GDM1 (cell line): ENCODE measurements at places on chromosomes 4 and X.

GRCh38 chr4:113409181-113409580 lies 352.4 kb downstream of the CAMK2D start:
- DNase-seq, result no peak

GRCh38 chr4:159435561-159436023 lies 332.7 kb downstream of the RAPGEF2 start:
- no peak for DNase-seq

- DNase-seq, result no peak
These were observed 1535.3 kb upstream of the PCDH10 start for GRCh38 chr4:131613824-131614216.

- no peak for DNase-seq
These were observed 115.3 kb upstream of the BCOR start for GRCh38 chrX:40213092-40213491.

- DNase-seq, result no peak
These were observed 3.9 kb downstream of the KLHL8 start for GRCh38 chr4:87216469-87216868.

DNA sequence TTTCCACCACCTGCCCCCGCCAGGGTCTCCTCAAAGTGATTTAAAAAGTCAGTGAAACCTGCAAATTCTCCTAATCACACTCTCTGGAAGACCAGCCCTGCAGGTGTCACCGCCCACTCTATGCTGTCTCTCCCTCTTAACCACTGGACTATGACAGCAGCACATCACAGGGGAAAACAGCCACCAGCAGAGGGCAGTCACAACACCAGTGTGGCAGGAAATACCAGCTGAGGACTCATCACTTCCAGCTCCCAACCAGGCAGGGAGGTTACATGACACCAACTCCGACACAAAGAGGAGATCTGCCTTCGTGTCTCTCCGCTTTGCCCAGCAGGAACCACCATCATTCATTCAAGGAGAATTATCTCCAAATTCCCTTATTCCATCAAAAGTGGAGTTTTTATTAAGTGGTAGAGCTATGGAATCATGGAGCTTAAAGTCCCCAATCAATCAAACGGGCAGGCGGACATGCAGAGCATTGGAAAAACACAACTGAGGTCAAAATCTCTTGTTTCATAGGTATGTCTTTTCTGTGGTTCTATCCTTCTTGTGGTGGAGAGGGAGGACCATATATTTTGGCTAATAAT lies 91.3 kb downstream of the NSUN7 start:
- DNase-seq, result peak; percentile 41

GRCh38 chr4:98482847-98483806 lies 175.3 kb downstream of the TSPAN5 start:
- no peak for DNase-seq

GRCh38 chr4:86554646-86555045 lies 39.5 kb upstream of the PTPN13 start:
- DNase-seq, result peak; percentile 2

- DNase-seq, result peak; percentile 3
These were observed 1865.3 kb upstream of the AGA start for GRCh38 chr4:179307297-179308136.

DNA sequence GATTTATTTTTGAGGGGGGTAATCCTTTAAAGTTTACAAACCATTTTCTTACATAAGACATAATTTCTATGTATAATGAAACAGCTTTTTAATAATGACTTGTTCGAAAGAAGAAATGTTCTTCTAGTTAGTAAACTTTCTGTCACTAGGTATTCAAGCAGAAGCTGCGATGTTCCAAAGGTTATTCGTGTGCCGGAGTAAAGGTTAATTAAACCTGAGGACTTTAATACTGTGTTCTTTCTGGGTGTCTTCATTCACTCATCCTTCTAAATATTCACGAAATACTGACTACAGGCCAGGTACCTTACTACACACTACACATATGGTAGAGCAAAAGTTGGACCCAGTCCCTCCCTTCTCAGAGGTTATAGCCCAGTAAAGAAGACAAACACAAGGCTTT lies 96.7 kb downstream of the NR3C2 start:
- no peak for DNase-seq

GRCh38 chr4:177001271-177002175 lies 208.8 kb upstream of the VEGFC start:
- DNase-seq, result no peak

GRCh38 chrX:19846995-19847790 lies 40.2 kb downstream of the SH3KBP1 start:
- no peak for DNase-seq

DNA sequence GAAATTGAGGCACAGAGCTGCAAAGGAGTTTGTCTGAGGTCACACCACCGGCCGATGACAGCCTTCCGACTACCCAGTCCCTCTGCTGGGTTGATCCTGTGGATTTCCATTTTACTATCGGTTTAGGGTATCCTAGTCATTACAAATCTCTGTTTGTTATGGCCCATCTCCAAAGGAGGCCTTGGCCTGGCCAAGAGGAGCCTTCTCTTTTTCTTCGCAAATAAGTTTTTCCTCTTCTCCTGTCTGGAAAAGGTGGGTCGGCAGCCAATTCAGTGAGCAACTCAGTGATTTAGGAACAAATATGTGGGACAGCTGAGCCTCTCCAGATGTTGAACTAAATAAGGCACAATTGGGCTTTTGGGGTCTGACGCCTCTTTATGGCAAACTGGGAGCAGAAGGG lies 169.2 kb upstream of the RBPJ start:
- DNase-seq, result no peak

DNA sequence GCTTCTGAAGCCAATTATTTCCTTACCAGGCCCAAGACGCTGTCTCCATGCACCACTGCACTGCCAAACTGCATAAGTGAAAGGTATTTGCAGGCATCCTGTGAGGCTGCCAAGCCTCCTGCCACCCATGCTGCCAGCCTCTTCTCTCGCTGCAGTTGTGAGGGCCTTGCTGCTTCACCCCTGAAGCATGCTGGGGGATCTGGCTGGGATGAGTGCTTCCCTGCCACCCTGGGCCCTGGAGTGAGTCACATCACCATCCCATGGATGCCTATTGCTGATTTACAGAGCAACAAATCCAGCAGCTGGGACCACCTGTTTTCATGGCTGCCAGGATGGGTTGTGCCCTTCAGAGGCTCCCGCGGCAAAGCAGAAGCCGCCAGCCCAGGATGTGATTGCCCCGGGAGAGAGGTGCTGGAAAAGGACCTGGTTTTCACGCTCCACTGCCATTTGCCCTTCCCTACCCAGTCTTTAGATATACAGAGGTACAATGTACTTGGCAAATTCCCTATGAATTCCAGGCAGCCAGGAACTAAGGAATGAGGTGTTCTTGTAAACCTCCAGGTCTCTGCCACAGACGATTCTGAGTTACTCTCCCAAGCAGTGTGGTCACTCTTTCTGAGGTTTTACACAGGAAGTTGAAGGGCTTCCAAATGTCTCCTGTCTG lies 41.5 kb upstream of the PTCHD1 start:
- DNase-seq, result no peak

DNA sequence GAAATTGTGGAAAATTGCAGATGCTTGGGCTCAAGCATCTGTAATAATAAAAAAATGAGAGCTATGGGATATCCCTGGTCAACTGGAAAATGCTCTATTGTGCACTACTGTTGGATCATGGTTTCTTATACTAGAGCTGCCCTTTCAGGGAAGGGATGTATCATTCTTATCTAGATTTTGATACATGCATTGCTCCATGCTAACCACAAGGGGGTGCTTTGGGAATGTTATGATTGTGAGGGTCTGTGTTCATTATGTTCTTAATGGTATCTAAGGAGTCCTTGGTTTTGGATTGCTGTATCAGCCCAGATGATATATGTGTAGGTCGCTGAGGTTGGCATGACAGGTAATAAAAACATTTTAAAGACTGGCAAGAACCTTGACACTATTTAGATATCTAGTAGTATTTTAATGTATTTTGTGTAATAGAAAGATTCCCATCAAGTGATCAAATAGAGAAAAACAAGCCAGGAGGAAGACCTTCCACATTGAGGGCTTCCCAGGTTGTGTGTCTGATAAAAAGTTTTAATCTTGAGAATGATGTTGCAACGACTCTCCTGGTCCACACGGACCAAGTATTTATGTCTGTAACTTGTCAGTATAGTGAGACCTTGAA lies 49.2 kb upstream of the TLR2 start:
- no peak for DNase-seq

- DNase-seq, result no peak
These were observed 192.7 kb upstream of the C1QTNF7 start for GRCh38 chr4:15235135-15235534.

- DNase-seq, result no peak
These were observed 27.1 kb upstream of the MAGEA8 start for GRCh38 chrX:149853925-149854324.

GRCh38 chr4:39544580-39545315 lies 17.5 kb upstream of the UGDH start:
- no peak for DNase-seq

DNA sequence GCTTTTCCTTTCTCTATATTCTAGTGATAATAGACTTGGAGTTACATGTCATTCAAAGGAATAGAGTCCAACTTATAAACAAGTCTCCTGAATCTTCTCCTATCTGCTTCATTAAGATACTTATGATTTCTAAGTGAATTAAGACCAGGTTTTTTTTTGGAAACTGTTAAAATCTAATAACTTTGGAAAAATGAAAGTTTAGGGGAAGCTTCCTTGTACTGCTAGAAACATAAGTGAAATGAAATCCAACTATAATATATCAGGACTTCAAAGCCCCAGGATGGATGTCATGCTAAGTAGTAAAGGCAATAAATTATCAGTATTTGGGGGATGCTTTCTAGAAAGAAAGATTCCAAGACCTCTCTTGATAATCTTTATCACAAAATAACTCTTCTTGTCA lies 24.8 kb downstream of the GRIA2 start:
- no peak for DNase-seq

- no peak for DNase-seq
These were observed 169.4 kb upstream of the BANK1 start for GRCh38 chr4:101621120-101621519.

GRCh38 chr4:185115827-185116232 lies 27.2 kb upstream of the SLC25A4 start:
- no peak for DNase-seq

GRCh38 chr4:113154281-113154680 lies 104.8 kb downstream of the ANK2 start:
- DNase-seq, result no peak

- no peak for DNase-seq
These were observed 2.8 kb downstream of the KIT start for GRCh38 chr4:54660591-54660990.

DNA sequence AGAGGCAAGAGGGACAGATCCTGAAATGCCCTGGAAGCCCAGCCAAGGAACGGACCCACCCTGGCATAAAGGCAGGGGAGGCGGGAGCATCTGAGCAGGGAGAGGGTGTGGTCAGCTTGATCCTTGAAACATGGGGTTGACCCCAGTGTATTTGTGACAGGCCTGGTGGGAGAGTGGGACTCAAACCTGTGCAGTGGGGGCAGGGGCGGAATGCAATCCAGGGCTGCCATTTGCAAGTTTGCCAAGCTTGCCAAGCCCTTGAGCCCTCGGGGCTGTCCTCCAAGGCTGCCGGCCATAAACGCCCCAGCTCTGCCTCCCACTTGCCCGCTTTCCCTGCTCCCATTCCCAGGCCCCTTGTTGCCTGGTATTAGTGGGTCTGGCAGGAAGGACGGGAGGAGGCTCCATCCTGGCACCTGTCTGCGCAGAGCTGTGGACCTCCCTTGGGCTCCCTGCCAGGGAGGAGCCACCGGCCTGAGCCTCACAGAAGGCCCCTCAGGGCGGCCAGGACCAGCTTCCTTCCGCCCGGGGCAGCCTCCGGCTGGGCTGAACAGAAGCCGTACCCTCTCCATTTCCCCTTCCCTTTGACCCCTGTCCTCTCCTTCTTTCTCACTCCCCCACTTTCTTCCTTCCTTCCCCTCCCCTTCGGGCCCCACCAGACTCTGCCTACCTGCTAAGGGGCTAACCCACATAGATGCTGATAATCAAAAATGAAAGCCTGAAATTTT lies 661 bp downstream of the S100P start:
- DNase-seq, result no peak

DNA sequence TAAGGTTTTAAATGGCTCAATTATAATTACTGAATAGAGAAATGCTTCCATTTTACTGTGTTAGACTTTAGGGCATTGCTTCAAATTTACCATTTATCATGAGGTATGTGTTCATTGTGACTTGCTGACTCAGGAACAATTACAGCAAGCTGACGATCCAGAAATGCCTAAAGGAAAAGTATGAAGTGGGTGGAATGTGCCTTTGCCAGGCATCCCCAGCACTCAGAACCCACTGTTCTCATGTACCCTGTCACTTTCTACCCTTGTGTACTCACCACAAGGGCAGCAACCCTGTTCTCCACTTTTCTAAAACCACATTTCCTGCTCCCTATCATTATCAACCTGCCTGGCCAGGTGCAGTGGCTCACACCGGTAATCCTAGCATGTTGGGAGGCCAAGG lies 41.5 kb downstream of the QRFPR start:
- no peak for DNase-seq

- no peak for DNase-seq
These were observed 26.0 kb downstream of the AFM start for GRCh38 chr4:73507541-73507940.

GRCh38 chr4:1029529-1029928 lies 18.1 kb downstream of the FGFRL1 start:
- DNase-seq, result no peak

- no peak for DNase-seq
These were observed 12.4 kb downstream of the LIMCH1 start for GRCh38 chr4:41550308-41550707.

GRCh38 chrX:15848576-15848975 lies 6.0 kb downstream of the AP1S2 start:
- no peak for DNase-seq
